ENCODE measurements at places on chromosomes 1 and 21. TPM values are rescaled to one million over a fixed set of nuclear protein-coding genes. Genes with fewer than 3 reads are reported as not detected.

The LYPD8 gene
- not detected for total RNA-seq

The PLEKHA6 gene
- total RNA-seq, result 0.26 TPM

GRCh38 chr1:87914396-87914795 is 585.7 kb downstream of the LMO4 start:
- no peak overlapping the region for H3K4me3 ChIP-seq
- no peak for DNase-seq
- H3K4me1 ChIP-seq, result no peaks in the 10 kb centered on the region

DNA sequence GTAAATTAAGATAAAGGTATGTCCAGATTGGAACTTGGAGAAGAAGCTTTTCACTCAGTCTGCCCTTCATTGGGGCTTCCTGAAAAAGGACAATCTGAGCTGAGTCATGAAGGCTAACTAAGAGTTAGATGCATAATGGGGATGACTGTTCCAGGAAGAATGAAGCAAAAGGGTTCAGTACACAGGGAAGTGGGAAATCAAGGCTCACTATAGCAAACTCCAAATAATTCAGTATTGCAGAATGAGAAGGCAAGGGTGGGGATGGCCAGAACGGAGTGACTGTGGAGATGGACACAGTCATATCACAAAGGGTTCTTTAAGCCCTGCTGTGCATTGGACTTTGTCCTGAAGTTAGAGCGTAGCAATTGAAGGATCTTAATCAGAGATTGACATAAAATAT is 158.3 kb downstream of the FGGY start:
- no peaks in the 10 kb centered on the region for H3K27me3 ChIP-seq
- H3K4me3 ChIP-seq, result no peak overlapping the region
- H3K36me3 ChIP-seq, result peaks cover 4% of the 10 kb centered on the region

DNA sequence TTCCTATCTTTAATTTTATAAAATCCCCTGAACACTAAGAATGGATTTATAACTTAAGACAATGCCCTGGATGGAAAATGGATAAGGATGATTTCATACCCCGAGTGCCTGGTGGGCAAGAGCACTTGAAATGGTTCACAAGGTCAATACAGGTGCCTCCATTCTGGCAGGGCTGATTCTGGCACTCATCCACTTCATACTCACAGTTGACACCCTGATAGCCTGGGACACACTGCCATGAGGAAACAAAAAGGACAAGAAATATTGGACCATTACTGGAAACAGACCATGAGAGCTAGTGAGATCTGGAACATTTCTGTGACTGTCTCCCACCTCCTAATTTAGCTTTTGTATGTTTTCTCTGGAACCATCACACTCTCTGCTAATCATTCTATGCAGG is 39.1 kb upstream of the ADAM30 start:
- no peak overlapping the region for H3K27ac ChIP-seq
- DNase-seq, result no peak
- peaks cover 2% of the 10 kb centered on the region for H3K4me1 ChIP-seq
- no peaks in the 10 kb centered on the region for H3K27me3 ChIP-seq
- H3K36me3 ChIP-seq, result peaks cover 67% of the 10 kb centered on the region
- no peak overlapping the region for H3K4me3 ChIP-seq

Data from activated CD8-positive, alpha-beta T cell treated with anti-CD3 and anti-CD28 coated beads, Interleukin-2, amount 10 ng/mL, durations not matched to agents 7 days and 5 days (primary cell).